ENCODE measurements at places on chromosomes 13 and 19.

DNA sequence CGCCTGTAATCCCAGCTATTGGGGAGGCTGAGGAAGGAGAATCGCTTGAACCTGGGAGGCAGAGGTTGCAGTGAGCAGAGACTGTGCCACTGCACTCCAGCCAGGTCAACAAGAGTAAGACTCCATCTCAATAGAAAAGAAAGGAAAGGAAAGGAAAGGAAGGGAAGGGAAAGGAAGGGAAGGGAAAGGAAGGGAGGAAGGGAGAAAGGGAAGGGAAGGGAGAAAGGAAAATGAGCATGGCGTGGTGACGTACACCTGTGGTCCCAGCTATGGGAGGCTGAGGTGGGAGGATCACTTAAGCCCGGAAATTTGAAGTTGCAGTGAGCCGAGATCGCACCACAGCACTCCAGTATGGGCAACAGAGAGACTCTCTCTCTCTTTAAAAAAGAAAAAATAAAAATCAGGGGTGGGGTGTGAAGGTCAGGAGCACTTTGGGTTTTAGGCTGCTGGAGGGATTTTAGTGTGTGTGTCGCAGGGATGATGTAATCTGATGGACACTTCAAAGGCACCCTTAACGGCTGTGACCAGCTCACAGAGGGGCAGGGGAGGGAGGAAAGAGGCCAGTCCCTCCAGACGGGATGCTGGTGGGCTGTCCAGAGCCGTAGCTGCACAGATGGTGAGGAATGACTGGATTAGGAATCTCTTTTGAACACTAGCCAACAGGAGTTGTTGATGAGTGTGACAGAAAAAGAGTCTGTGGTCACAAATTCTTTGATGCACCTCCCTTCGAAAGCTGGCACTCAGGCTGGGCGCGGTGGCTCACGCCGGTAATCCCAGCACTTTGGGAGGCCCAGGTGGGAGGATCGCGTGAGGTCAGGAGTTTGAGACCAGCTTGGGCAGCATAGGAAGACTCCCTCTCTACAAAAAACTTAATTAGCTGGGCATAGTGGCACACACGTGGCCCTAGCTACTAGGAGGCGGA is 27.6 kb downstream of the TMPRSS9 start:
- no peak for DNase-seq

- DNase-seq, result no peak
These were observed 2.5 kb upstream of the TMEM190 start for GRCh38 chr19:55373993-55374757.

GRCh38 chr19:30421571-30421970 is 49.4 kb downstream of the ZNF536 start:
- DNase-seq, result no peak

- DNase-seq, result no peak
These were observed 6.3 kb upstream of the RDH13 start for GRCh38 chr19:55068950-55069864.

- no peak for DNase-seq
These were observed 304.2 kb downstream of the COG6 start for GRCh38 chr13:39959497-39960144.
